ENCODE measurements at places on chromosomes 7 and 10. TPM values are rescaled to one million over a fixed set of nuclear protein-coding genes. Genes with fewer than 3 reads are reported as not detected.

DNA sequence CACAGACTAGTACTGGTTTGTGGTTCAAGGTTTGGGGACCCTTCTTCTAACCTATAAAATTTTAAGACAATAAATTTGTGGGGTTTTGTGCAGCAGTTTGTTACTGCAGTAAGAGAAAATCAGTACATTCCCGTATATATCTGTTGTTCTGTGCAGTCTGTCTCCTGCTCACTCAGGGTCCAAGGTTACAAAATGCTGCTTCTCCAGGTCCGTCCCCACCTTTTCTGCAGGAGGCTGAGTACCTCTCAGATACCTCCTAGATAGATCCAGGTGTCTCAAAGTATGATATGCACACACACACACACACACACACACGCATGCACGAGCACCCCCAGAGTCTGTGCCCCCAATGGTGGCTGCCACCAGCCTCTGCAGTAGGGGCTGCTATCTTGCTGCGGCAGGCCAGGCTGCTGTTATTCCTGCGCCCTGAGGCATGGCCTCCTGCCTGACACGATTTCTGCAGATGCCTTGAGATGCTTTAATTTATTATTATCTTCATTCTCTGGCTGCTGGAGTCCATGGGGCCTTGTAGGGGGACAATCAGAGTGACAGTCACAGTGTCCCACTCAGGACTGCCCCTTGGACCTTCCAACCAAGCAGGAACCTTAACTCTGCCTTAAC lies 25.2 kb upstream of the ASL start:
- DNase-seq = no peak

The NKX6-2 gene
- total RNA-seq = not detected

The BBS9 gene
- 27.4 TPM for total RNA-seq

The NKX2-3 gene
- not detected for total RNA-seq

GRCh38 chr10:8312079-8312478 lies 257.6 kb downstream of the GATA3 start:
- no peak for DNase-seq

The PNPLA8 gene
- 48.5 TPM for total RNA-seq

GRCh38 chr7:129955993-129956543 lies 3.3 kb upstream of the UBE2H start:
- no peak for DNase-seq
